ENCODE measurements at places on chromosomes 4 and X.

- no peak for DNase-seq
These were observed 83.9 kb upstream of the RPS6KA3 start for GRCh38 chrX:20350596-20350995.

GRCh38 chrX:101658661-101659491 is 774 bp downstream of the ARMCX2 start:
- DNase-seq, result peak; percentile 3

DNA sequence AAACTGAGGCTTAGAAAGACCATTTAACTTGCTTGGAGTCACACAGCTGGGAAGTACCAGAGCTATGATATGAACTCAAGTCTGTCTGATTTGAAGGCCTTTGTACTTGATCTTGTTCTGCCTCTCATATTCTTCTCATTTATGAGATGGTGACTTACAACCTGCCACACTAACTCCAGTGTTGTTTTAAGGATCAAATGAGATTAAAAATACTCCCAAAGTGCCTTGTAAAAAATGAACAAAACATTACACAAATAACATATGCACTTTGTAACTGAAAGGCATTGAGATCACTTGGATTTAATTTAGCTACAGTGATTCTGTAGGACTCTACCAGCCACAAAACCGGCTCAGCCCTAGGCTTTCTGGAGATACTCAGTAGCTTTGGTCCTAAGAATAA is 15.6 kb upstream of the MAP7D3 start:
- DNase-seq, result no peak

- DNase-seq, result no peak
These were observed 254.0 kb upstream of the PITX2 start for GRCh38 chr4:110876866-110877265.

- no peak for DNase-seq
These were observed 83.8 kb downstream of the LUZP4 start for GRCh38 chrX:115373308-115373707.
